ENCODE measurements at places on chromosomes 7 and 10. TPM values are rescaled to one million over a fixed set of nuclear protein-coding genes. Genes with fewer than 3 reads are reported as not detected.

DLX5 gene
- total RNA-seq: 2.3 TPM

MMRN2 gene
- total RNA-seq: not detected

NUTM2D gene
- 1.4 TPM for total RNA-seq

NXPH1 gene
- not detected for total RNA-seq

LLCFC1 gene
- total RNA-seq: not detected

SAMD9L gene
- total RNA-seq: 16.4 TPM

SNCG gene
- 0.74 TPM for total RNA-seq

EPHB6 gene
- 0.82 TPM for total RNA-seq

PON1 gene
- not detected for total RNA-seq

AEBP1 gene
- total RNA-seq: not detected

GRCh38 chr7:77442636-77443035 lies 26.5 kb upstream of the GSAP start:
- no peaks in the 10 kb centered on the region for H3K27me3 ChIP-seq
- H3K27ac ChIP-seq: peak overlapping the region; percentile 40
- peaks cover 30% of the 10 kb centered on the region for H3K4me1 ChIP-seq
- DNase-seq: no peak

- H3K27me3 ChIP-seq: no peaks in the 10 kb centered on the region
- DNase-seq: no peak
- no peak overlapping the region for H3K27ac ChIP-seq
- no peak overlapping the region for H3K4me3 ChIP-seq
- H3K36me3 ChIP-seq: no peaks in the 10 kb centered on the region
These were observed 16.1 kb upstream of the SLC18A3 start for GRCh38 chr10:49593998-49594397.

DNA sequence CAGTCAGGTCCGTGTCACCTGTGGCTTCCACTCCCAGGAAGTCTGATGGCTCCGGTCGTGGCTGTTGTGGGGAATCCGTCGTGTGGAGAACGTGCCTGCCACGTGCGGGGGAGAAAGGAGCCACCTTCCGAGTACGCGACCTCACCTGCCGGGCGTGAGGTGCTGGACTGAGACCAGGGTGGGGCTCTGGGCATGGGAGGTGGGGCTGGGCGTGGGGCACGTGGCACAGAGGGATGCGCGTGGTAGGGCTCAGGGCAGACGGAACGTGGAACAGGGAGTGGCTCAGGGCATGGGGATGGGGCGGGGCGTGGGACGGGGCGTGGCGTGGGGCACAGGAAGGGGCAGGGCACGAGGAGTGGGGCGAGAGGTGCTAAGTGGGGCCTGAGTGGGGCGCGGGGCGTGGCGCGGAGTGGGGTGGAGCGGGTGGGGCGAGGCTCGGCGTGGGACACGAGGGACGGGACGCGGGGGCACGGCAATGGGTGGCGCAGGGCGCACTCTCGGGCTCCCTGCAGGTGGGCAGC lies 64.8 kb downstream of the C10orf143 start:
- no peak overlapping the region for H3K27ac ChIP-seq
- DNase-seq: no peak
- no peaks in the 10 kb centered on the region for H3K36me3 ChIP-seq
- no peaks in the 10 kb centered on the region for H3K4me1 ChIP-seq
- no peak overlapping the region for H3K4me3 ChIP-seq

DNA sequence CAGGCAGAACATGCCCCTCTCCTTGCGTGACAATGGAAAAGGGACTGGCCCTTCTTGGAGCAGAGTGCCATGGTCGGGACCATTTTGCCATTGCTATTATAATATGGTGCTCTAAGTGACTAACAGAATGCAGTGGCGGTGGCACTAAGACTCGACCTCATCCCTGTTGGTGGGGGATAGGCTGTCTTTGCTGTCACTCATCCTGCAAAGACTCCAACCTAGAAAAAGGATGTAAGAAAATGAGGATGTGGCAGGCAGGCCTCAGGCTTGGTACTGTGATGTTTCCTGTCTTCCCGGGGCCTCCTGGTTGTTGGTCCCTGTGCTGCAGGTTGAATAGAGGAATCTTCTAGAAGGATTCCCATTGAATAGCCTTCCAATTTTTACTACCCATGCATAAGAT lies 18.6 kb downstream of the BLNK start:
- H3K4me3 ChIP-seq: no peak overlapping the region
- peaks cover 11% of the 10 kb centered on the region for H3K27me3 ChIP-seq
- H3K4me1 ChIP-seq: no peaks in the 10 kb centered on the region
- no peak overlapping the region for H3K27ac ChIP-seq

GRCh38 chr7:13031468-13031867 lies 344.0 kb downstream of the ARL4A start:
- no peaks in the 10 kb centered on the region for H3K36me3 ChIP-seq
- H3K4me1 ChIP-seq: peaks cover 2% of the 10 kb centered on the region
- H3K4me3 ChIP-seq: no peak overlapping the region
- H3K27ac ChIP-seq: no peak overlapping the region
- H3K27me3 ChIP-seq: no peaks in the 10 kb centered on the region
- DNase-seq: no peak

DNA sequence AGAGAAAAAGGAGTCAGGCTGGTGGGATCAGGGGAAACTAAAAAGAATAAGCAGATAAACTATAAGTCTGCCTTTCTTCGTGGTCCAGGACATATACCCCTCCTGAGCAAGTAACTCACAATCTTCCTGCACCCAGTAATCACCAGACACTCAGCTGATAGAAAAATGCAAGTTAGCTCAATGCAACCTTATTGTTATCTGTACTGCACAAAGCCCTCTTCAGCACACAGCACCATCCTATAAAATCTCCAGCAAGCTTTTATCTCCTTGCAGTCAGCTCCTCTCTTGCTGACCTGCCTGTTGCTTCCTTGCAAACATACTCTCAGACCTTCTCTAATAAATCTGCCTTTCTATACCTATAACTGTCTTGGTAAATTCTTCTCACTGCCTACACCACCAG lies 6.7 kb downstream of the SLC37A3 start:
- no peak overlapping the region for H3K4me3 ChIP-seq
- no peaks in the 10 kb centered on the region for H3K27me3 ChIP-seq
- no peaks in the 10 kb centered on the region for H3K36me3 ChIP-seq

DNA sequence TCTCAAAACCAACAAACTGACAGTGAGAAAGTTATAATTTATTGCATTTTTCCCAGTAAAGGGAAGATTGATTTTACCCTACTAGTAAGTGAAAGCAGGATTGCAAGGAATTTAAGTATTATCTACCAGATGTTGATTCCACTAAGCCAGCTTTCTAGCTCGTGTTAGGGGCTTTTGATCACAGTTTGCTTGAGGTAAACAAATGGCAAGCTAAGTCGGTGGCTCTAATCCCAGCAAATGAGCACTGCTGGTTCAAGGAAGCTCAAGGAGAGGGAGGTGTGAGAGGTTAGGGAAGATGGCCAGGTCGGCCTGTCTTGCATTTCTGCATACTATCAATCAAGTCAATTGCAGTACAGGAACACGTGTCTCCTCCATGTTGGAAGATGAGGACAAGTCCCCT lies 448.7 kb upstream of the POM121L12 start:
- no peak for DNase-seq
- H3K27ac ChIP-seq: no peak overlapping the region
- H3K4me3 ChIP-seq: no peak overlapping the region
- H3K36me3 ChIP-seq: no peaks in the 10 kb centered on the region
- no peaks in the 10 kb centered on the region for H3K27me3 ChIP-seq
- H3K4me1 ChIP-seq: no peaks in the 10 kb centered on the region

DNA sequence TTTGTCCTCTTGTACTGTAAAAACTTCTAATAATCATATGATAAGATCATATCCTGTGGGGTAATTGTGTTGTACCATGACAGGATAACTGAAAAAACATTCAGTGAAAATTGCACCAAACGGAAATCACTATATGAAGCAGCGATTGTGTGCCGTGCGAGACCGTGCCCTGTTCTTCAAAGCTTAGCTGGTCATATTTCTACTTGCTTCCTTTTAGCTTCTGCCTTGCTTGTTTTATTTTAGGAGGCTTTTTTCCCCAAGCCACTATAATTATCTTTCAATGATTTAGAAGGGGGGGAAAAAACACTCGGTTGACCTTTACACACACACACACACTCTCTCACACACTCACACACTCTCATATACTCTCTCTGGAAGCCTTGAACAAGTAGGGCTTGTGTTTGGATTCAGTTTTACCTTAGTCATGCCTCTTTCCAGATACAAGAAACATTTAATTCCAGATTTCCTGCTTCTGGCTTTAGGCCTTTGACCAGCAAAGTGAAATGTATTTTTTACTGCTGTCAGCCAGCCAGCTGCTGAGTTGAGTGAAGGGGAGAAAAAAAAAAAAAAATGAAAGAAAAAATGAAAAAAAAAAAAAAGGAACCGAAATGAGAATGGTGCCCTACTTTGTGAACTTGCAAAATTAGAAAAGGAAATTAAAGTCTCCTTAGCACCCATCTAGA lies 181.4 kb downstream of the ARID5B start:
- peak overlapping the region; percentile 73 for H3K27ac ChIP-seq
- H3K4me1 ChIP-seq: peaks cover 38% of the 10 kb centered on the region
- H3K36me3 ChIP-seq: peaks cover 80% of the 10 kb centered on the region
- no peaks in the 10 kb centered on the region for H3K27me3 ChIP-seq
- no peak overlapping the region for H3K4me3 ChIP-seq
- DNase-seq: no peak

GRCh38 chr10:6990891-6991290 lies 410.8 kb upstream of the PRKCQ start:
- no peak for DNase-seq
- H3K27ac ChIP-seq: no peak overlapping the region
- H3K36me3 ChIP-seq: no peaks in the 10 kb centered on the region
- no peaks in the 10 kb centered on the region for H3K4me1 ChIP-seq
- H3K4me3 ChIP-seq: no peak overlapping the region
- no peaks in the 10 kb centered on the region for H3K27me3 ChIP-seq

GRCh38 chr7:120521761-120522737 lies 249.1 kb downstream of the KCND2 start:
- H3K4me1 ChIP-seq: no peaks in the 10 kb centered on the region
- no peak overlapping the region for H3K27ac ChIP-seq
- no peak overlapping the region for H3K4me3 ChIP-seq
- no peaks in the 10 kb centered on the region for H3K36me3 ChIP-seq
- peaks cover 14% of the 10 kb centered on the region for H3K27me3 ChIP-seq

- no peak for DNase-seq
- H3K36me3 ChIP-seq: no peaks in the 10 kb centered on the region
- H3K4me1 ChIP-seq: no peaks in the 10 kb centered on the region
- no peak overlapping the region for H3K27ac ChIP-seq
These were observed 67.4 kb downstream of the FOXP2 start for GRCh38 chr7:114481999-114482398.

- DNase-seq: peak; percentile 57
- H3K4me1 ChIP-seq: peaks cover 55% of the 10 kb centered on the region
- H3K27ac ChIP-seq: peak overlapping the region; percentile 70
- no peaks in the 10 kb centered on the region for H3K27me3 ChIP-seq
These were observed 74.0 kb upstream of the GSDME start for GRCh38 chr7:24831240-24831639.

DNA sequence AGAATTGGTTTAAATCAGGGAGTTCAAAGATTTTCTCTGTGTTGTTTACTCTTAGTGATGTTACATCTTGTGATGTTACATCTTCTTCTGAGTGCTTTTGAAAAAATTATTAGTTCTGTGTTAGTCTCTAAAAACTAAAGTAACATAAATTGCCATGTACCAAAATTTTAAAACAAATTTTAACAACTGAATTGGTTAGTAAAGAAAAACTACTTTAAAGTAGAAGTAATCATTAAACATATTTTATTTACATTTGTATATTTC lies 5.2 kb upstream of the IGF2BP3 start:
- no peak overlapping the region for H3K27ac ChIP-seq
- H3K4me3 ChIP-seq: no peak overlapping the region
- H3K36me3 ChIP-seq: no peaks in the 10 kb centered on the region

- H3K36me3 ChIP-seq: no peaks in the 10 kb centered on the region
- no peak for DNase-seq
- no peaks in the 10 kb centered on the region for H3K27me3 ChIP-seq
- H3K27ac ChIP-seq: no peak overlapping the region
- no peaks in the 10 kb centered on the region for H3K4me1 ChIP-seq
These were observed 548.0 kb downstream of the CALN1 start for GRCh38 chr7:71864130-71864529.

DNA sequence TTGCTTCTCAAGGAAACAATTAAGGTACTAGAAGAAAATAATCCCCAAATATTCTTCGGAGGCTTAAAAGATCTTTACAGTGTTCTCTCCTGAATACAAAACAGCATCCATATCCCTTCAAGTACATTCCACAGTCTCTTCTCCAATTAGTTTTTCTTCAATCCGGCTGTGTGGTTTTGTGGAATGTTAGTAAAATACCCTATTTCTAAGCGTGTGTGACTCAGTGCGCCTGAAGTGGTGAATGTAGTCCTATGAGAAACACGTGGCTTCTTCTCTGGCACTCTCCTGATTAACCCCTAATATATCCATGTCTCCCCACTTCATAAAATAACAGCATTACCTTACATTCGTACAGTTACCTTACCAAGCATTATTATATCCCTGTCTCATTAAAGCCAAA lies 570.2 kb downstream of the ARL4A start:
- H3K36me3 ChIP-seq: no peaks in the 10 kb centered on the region
- no peaks in the 10 kb centered on the region for H3K27me3 ChIP-seq
- no peak overlapping the region for H3K27ac ChIP-seq
- no peaks in the 10 kb centered on the region for H3K4me1 ChIP-seq
- H3K4me3 ChIP-seq: no peak overlapping the region

DNA sequence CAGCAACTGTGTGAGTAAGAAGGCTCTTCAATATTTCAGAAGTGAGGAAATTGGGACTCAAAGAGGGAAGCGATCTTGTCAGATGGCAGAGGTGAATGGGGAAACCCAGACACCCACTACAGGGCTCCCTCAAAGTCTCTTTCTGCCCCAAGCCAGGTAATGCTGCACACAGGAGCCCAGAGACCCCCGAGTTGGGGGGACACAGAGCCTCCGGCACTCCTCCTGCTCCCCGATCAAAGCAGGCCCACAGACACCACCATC lies 139.4 kb downstream of the TNS3 start:
- H3K4me3 ChIP-seq: no peak overlapping the region
- peak overlapping the region; percentile 24 for H3K27ac ChIP-seq
- no peaks in the 10 kb centered on the region for H3K27me3 ChIP-seq
- peaks cover 31% of the 10 kb centered on the region for H3K36me3 ChIP-seq
- no peak for DNase-seq

DNA sequence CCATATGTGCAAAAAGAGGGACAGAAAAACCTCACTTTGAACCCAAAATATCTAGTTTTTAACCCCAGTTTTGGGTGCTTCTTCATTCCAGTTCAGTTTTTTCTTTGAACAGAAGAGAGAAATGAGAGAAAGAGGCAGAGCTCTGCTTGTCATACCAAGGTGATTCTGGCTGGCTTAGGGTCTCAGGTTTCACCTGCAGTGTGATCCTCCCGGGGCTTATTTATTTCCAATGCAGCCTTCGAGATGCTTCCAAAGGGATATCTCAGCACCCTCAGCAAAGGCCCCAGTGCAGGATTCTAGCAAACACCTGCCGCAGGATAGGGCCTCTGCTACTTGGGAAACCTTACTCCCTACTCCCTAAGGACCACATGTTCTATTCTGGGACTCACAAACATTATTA lies 131.3 kb downstream of the WDR11 start:
- no peak for DNase-seq
- no peaks in the 10 kb centered on the region for H3K27me3 ChIP-seq
- no peaks in the 10 kb centered on the region for H3K4me1 ChIP-seq
- H3K36me3 ChIP-seq: no peaks in the 10 kb centered on the region
- no peak overlapping the region for H3K27ac ChIP-seq

- DNase-seq: no peak
- H3K4me1 ChIP-seq: no peaks in the 10 kb centered on the region
- no peak overlapping the region for H3K27ac ChIP-seq
- H3K27me3 ChIP-seq: no peaks in the 10 kb centered on the region
- H3K4me3 ChIP-seq: no peak overlapping the region
These were observed 219.2 kb downstream of the FGFR2 start for GRCh38 chr10:121379013-121379412.

- no peak for DNase-seq
- H3K4me1 ChIP-seq: no peaks in the 10 kb centered on the region
- H3K36me3 ChIP-seq: no peaks in the 10 kb centered on the region
- H3K27me3 ChIP-seq: no peaks in the 10 kb centered on the region
- no peak overlapping the region for H3K4me3 ChIP-seq
These were observed 4.9 kb upstream of the TCAF1 start for GRCh38 chr7:143906895-143907294.
